Upper lobe of left lung (tissue), 6 donors: ENCODE measurements at places on chromosomes 6 and 20. TPM values are rescaled to one million over a fixed set of nuclear protein-coding genes. Genes with fewer than 3 reads are reported as not detected.

The HUS1B gene
- 2.4 TPM for total RNA-seq

The CPNE5 gene
- total RNA-seq = 5.4 TPM

DNA sequence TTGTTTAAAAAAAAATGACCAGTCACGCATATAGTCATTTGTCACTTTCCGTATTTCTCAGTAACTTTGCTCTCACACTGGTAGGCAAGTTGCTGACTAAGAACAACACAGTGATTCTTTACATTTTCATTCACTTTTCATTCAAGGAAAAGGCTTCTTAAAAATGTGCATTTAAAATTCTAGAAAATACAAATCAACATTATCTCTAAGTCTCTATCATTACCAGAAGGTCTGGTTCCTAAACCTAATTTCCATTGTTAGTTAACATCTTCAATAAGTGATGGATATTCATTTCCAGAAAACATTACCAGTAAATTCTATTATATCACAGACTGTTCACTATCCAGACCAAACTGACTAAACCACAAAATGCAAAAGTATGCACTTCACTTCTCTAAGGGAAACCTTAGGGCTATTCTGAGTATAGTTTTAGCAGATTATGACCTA, 115.3 kb downstream of the AHI1 start:
- no peaks in the 10 kb centered on the region for H3K4me1 ChIP-seq
- no peak overlapping the region for H3K4me3 ChIP-seq

GRCh38 chr6:144059139-144059538, 36.2 kb downstream of the SF3B5 start:
- H3K36me3 ChIP-seq = no peaks in the 10 kb centered on the region
- no peaks in the 10 kb centered on the region for H3K27me3 ChIP-seq
- no peak for DNase-seq
- H3K4me1 ChIP-seq = peaks cover 8% of the 10 kb centered on the region

DNA sequence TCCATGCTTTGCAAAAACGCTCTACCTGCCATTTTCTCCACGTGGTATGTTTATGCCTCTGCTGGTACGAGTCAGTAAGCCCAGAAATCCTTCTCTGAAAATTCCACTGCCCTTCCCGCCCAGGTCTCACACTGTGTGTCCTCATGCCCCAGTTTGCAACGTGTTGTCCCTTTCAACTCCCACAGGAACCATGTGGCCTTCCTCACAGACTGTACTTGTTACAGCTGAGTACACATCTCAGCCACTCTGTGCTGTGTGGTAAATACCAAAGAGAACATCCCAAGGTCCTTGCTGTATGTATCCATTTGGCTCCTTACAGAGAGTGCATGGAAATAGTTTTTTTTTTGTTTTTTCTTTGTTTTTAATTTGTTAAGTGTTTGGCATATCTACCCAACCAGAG, 56.9 kb downstream of the RTN4IP1 start:
- H3K4me1 ChIP-seq = no peaks in the 10 kb centered on the region
- H3K27ac ChIP-seq = no peak overlapping the region
- H3K4me3 ChIP-seq = no peak overlapping the region
- H3K27me3 ChIP-seq = no peaks in the 10 kb centered on the region

- peak overlapping the region; percentile 76 for H3K27ac ChIP-seq
- H3K4me1 ChIP-seq = peaks cover 21% of the 10 kb centered on the region
- H3K27me3 ChIP-seq = no peaks in the 10 kb centered on the region
- DNase-seq = no peak
- H3K36me3 ChIP-seq = no peaks in the 10 kb centered on the region
These were observed 64.4 kb downstream of the PSMG4 start for GRCh38 chr6:3323148-3323547.

- no peak overlapping the region for H3K4me3 ChIP-seq
- DNase-seq = no peak
- no peaks in the 10 kb centered on the region for H3K27me3 ChIP-seq
These were observed 46.0 kb upstream of the SRF start for GRCh38 chr6:43125119-43125518.

DNA sequence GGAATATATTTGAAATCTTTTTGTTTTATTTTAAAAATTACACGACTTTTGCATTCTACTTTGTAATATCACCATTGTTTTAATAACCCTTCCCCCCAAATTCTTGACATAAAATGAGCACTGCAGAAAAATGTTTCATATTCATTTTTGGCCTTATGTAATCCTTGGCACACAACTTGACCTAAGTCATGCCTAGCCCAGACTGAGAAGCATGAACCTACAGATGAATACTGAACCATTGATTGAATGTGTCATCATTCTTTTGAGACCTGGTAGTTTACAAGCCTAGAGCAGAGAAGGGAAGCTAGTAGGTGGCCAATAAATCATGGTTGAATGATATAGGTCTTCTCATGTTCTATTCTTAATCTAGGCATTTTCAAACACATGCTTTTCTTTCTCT, 89.4 kb upstream of the EDN1 start:
- H3K4me1 ChIP-seq = no peaks in the 10 kb centered on the region
- H3K27me3 ChIP-seq = no peaks in the 10 kb centered on the region
- H3K27ac ChIP-seq = no peak overlapping the region
- H3K36me3 ChIP-seq = no peaks in the 10 kb centered on the region

DNA sequence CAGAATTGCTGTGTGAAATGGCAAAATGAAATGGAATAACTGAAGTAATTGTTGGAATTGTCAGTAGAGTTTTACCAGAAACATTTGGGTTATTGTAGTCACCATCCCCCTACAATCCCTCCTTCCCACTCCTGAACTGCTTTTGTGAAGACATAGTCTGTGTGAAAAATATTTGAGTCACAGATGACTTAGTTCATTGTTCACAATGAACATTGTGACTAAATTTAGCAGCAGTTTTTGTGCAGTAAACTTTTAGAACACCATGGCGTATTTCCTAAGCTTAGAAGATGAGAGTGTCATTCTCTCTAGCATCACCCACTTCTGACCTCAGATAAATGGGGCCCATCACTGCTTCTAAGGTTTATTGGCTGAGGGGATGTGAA, 11.0 kb downstream of the OTOR start:
- H3K27me3 ChIP-seq = no peaks in the 10 kb centered on the region
- no peaks in the 10 kb centered on the region for H3K36me3 ChIP-seq
- DNase-seq = no peak
- no peak overlapping the region for H3K4me3 ChIP-seq
- H3K4me1 ChIP-seq = peaks cover 6% of the 10 kb centered on the region

GRCh38 chr6:155795173-155795796, 339.6 kb upstream of the NOX3 start:
- no peaks in the 10 kb centered on the region for H3K27me3 ChIP-seq
- DNase-seq = no peak
- H3K36me3 ChIP-seq = no peaks in the 10 kb centered on the region
- no peaks in the 10 kb centered on the region for H3K4me1 ChIP-seq
- H3K4me3 ChIP-seq = no peak overlapping the region

GRCh38 chr6:112330879-112331265, 16.3 kb upstream of the RFPL4B start:
- no peak overlapping the region for H3K4me3 ChIP-seq
- no peak overlapping the region for H3K27ac ChIP-seq
- DNase-seq = no peak
- no peaks in the 10 kb centered on the region for H3K36me3 ChIP-seq
- no peaks in the 10 kb centered on the region for H3K27me3 ChIP-seq
- H3K4me1 ChIP-seq = peaks cover 3% of the 10 kb centered on the region

GRCh38 chr6:150083839-150084238, 14.9 kb upstream of the ULBP3 start:
- H3K4me3 ChIP-seq = no peak overlapping the region
- no peaks in the 10 kb centered on the region for H3K36me3 ChIP-seq
- H3K27me3 ChIP-seq = no peaks in the 10 kb centered on the region
- no peak overlapping the region for H3K27ac ChIP-seq
- no peak for DNase-seq

GRCh38 chr6:112116221-112116620, 28.8 kb downstream of the FAM229B start:
- no peaks in the 10 kb centered on the region for H3K36me3 ChIP-seq
- H3K4me1 ChIP-seq = no peaks in the 10 kb centered on the region
- DNase-seq = no peak
- no peaks in the 10 kb centered on the region for H3K27me3 ChIP-seq

GRCh38 chr20:25525867-25526266, 59.5 kb downstream of the NINL start:
- H3K36me3 ChIP-seq = peaks cover 5% of the 10 kb centered on the region
- H3K27me3 ChIP-seq = no peaks in the 10 kb centered on the region
- no peaks in the 10 kb centered on the region for H3K4me1 ChIP-seq
- H3K4me3 ChIP-seq = no peak overlapping the region
- no peak overlapping the region for H3K27ac ChIP-seq
- no peak for DNase-seq
